ENCODE measurements at places on chromosomes 6 and 20.

GRCh38 chr20:710780-711450 lies 35.3 kb upstream of the SCRT2 start:
- DNase-seq: no peak

- no peak for DNase-seq
Measured at GRCh38 chr6:49849213-49849907, 17.0 kb downstream of the CRISP1 start.

DNA sequence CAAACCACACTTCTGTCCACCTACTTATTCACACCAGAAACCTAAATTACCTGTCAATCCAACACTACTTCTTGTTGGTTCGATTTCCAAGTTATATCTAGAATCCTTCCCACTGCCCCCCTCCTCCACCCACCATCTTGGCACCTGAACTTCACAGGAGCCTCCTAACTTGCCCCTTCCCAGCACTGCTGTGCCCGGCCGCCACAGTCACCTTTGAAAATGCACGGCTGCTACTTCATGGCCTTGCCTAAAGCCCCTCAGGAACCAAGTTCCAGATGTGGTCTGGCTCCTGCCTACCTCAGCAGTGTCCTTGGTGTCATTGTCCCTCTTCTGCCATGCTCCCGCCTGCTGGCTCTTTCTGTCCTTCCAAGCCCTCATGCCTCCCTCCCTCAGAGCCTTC lies 31.2 kb downstream of the PKIG start:
- no peak for DNase-seq

DNA sequence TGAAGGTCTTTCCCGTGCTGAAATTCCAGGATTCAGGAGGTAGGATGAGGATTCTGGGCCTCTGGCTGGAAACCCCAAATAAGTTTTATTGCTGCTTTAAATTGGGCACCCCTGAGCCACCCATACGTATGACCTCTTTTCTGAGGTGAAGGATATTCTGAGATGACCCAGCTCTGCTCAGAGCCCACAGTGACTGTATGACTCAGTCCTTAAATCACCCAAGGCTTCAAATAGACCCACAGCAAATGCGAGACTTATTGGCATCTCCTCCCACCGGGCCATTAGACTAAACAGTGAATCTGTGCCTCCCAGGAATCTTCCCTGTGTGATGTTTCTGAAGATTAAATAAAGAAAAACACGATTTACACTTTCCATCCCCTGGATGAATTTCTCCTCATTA lies 9.5 kb downstream of the SIRPG start:
- no peak for DNase-seq

DNA sequence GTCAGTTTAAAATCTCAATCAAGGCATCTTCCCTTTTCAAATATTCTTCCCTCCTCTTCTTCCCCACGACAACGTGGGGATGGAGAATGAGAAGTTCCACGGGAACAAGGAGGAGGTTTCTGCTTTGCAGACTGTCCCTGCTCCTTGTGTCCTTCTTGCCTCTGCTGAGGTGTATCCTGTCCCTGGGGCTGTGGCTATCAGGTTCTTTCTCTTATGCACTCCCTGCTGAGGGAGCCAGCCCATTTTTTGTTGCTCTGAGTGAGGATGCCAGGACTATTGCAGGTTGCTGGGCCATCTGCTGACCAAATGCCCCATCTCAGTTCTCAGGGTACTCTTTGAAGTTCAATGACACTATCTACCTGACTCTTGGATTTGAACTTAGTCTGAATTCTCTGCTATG lies 533.6 kb downstream of the RNF144B start:
- no peak for DNase-seq

All from stimulated activated CD4-positive, alpha-beta T cell treated with anti-CD3 and anti-CD28 coated beads, Interleukin-2, amount 100 ng/mL, for 48 hours (primary cell).